ENCODE measurements at places on chromosomes 7 and 10.

DNA sequence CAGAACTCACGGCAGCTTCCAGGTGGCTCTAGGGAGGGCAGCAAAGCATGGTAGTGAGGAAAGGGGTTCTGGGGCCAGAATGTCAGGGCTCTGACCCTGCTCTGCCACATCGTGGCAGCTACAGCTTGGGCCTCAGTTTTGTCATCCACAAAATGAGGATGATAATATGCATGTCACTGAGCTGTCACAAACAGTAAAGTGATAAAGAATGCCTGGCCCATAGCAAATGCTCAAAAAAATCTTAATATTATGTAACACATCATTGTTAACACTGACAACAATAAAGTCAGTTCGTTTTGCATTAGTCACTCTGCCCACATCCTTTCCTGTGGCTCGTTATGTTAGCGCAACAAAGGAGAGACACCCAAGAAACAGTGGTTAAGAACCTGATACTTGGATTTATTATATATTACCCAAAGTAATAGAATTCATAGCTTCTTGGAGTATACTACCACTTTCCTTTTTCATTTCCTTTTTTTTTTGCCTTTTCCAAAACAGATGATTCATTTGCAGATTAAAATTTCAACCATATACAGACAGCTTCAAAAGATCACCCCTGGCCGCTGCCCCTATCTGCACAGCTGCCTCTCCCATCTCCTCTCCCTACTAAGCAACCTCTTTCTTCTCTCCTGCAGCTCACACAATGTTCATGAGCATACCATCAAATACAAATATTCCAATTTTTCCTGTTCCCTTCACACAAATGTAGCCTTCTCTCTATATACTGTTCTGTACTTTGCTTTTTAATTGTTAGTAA is 45.5 kb upstream of the DDC start:
- no peak for DNase-seq

- DNase-seq = no peak
These were observed 43.6 kb downstream of the NSUN6 start for GRCh38 chr10:18607503-18608378.

DNA sequence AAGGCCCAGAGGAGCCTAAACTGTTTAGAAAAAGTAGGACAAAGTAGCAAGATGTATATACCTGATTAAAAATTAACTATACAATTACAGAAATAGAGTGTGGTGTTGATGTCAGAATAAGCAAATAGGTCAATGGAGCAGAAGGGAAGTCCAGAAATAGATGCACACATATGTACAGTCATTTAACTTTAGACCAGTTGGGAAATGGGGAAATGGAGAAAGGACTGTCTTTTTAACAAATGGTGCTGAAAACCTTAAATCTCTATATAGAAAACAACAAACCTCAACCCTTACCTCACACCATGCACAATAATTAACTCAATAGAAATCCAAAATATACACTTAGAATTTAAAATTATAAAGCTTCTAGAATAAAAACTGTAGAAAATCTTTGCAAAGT is 72.2 kb downstream of the CH25H start:
- no peak for DNase-seq

- DNase-seq = peak; percentile 53
These were observed 102.4 kb downstream of the SEMA3A start for GRCh38 chr7:84092207-84092606.

DNA sequence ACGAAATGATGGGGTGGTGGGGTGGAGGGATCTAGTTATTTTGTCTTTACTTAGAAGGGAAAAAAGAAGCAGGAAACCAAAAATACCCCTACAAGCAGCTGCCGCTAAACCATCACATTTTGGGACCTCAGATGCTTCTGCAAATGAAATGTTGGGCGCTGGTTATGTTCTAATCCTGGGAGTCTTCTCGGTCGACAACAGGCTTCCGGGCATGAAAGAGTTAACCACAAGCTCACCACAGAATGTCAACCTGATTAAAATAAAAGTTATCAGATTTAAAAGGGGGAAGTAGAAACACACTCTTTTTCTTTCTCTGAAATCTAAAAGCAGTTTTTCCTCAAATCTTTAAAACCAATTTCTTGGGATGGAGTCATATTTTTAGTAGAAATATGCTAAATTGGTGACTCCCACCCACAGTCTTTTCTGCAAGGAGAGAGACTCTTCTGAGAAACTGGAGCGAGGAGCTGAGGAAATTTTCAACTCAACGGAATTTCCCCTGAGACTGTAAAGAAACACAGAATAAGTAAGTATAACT is 16.8 kb downstream of the IL2RA start:
- DNase-seq = no peak

- DNase-seq = no peak
These were observed 1.8 kb downstream of the GDI2 start for GRCh38 chr10:5811387-5811821.

DNA sequence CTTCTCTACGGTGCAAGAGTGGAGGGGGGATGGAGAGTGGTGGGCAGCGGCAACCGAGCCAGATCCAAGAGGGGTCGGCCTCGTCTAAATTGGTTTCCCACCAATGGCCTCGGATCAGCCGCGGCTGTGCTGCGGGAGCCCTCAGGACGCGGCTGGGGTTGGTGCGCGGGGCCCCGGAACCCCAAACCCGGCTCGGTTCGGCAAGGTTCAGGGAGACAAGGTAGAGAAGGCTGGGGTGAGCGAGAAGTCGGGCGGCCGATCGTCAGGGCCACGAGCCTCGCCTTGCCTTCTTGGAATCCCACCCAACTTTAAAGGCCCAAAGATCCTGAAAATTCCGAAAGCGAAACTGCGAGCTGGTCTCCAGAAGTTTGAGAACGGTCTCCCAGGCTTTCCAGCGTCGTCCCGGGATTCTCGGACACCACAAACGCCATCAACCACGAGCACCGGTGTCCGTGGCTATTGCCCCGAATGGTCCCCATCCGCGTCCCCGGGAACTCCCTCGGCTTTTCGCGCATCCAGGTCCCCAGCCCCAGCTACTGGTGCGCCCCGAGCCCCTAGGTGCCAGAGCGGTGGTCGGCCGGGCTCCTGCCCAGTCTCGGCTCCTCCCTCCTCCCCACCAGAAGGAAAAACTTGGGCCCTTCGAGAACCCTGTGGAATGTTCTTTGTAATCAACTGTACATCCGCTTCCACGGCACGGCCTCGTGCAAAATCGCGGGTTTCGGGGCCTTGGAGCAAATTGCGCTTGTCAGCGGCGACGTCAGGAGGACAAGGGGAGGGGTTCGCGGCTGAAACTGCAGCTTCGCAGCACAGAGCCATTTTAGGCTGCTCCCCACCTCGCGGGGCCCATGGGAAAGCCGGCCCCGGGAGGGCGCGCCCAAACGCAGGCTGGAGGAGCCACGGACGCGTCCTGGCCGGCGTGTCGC is 3.2 kb downstream of the SFMBT2 start:
- no peak for DNase-seq

GRCh38 chr10:34244756-34245484 is 570.2 kb downstream of the PARD3 start:
- DNase-seq = no peak

GRCh38 chr7:2803755-2804154 is 40.4 kb downstream of the GNA12 start:
- no peak for DNase-seq

DNA sequence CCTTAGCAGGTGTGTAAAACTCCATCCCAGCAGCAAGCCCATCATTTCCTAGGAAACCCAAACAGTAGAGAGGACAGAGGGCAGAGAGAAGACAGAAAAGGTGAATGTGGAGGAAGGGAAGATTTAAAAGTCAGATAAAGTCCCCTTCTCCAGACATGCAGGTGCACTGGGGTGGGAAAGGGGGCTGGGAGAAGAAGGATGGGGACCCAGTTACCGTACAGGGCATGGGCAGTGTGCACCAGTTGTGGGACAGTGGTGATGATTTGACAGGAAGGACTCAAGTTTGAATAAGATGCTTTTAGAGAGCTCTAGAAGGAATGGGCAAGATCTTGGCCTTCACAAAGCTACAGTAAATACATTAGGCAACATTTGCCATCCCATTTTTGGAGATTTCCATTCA is 110.7 kb upstream of the PLXNA4 start:
- no peak for DNase-seq

DNA sequence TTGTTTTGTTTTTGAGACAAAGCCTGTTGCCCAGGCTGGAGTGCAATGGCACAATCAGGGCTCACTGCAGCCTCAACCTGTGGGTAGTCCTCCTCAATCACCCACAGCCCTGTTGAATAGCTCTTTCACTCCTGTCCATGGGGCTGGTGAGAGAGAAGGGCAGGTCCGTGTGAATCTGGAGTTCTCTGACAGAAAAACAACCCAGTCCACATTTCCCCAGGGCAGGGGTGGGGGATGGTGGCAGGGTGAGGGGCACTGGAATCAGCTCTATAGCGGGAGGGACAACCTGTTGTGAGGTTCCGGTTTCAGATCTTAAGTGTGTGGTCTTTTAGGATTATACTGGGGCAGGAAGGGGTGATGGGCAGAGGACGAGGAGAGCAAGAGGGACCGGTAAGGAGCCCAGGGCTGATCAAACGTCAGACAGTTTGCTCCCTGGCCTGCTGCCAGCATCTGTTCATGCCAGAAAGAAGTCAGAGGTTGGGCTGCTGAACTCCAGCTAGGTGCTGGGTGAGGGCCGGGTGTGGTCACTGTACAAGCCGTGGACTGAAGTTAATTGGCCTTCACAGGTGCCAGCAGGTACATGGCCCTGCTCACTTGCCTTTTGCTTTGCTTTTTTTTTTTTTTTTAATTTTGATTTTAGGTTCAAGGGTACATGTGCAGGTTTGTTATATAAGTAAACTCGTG is 33.2 kb upstream of the MKRN1 start:
- no peak for DNase-seq

DNA sequence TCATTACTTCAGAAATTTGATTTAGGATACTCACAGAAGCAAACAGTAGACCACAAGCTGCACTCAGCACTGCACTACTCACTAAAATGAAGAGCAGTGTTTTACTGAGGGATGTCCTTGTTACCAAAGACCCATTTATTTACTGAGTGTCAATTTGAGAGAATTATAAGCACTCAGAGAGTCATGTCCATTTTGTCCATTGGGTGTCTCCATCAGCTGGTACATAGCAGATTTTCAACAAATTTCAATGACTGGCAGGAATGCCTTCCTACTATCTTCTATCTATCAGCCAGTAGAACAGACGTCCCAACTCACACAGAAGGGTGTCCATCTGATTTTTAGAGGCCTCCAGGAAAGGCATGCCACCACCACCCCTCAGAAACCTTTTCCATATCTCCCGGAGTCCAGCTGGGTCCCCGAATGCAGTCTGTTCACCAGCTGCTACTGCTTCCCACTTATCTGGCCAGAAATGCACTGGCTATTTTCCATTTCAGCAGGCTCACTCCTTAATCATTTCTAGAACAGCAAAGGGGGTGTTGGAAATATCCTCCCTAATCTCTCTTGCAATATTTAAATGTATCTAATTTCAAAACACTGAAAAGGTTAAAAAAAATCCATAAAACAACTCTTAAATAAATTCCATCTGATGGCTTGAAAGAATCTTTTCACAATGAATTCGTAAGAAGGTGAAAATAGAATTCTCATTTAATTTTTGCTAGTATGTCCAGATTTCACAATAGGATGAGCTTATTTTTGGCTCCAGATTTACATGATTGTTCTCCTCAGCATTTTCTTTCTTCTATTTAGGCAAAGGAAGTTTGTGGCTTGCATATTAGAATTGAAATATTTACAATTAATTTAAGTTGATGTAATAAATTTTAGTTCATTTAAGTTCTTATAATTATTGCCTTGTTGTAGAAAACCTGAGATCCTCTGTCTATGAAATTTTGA is 1164.0 kb upstream of the CELF2 start:
- no peak for DNase-seq

GRCh38 chr10:99328579-99329303 is 415 bp upstream of the CNNM1 start:
- DNase-seq = no peak

GRCh38 chr7:28953633-28954032 is 4.5 kb downstream of the TRIL start:
- DNase-seq = no peak

DNA sequence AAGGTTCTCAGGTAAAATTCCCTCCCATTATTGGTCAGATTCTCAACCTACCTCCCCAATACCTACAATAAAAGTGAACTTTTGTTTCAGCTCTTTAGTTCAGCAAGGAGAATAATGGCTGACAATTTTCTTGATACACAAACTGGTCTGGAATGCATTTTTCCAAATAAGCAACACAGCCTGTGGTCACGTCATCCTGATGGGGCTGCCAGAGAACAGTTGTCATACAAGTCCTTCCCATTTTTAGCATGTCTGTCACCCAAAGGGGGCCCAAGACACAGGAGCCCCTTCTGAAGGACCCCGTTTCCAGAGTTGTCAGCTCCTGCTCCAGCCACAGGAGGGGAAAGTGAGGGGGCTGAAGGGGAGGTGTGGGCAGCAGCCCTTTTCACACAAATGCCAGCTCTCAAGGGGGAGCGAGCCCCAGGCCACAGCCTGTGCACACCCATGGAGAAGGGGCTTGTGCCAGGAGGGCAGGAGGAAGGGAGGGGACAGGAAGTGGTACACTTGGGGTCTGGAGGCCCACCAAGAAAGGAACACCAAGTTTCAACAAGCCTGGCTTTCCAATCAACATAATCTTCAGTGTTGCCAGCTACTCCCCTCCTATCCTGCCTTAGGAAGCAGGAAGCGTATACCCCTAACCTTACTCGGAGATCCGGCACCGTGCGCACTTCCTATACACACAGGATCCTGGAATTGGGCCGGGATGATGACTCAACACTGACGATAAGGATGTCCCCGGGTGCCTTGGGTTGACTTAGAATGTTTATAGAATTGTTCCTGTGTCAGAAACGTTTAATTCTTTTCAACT is 43.4 kb upstream of the PDLIM1 start:
- no peak for DNase-seq

DNA sequence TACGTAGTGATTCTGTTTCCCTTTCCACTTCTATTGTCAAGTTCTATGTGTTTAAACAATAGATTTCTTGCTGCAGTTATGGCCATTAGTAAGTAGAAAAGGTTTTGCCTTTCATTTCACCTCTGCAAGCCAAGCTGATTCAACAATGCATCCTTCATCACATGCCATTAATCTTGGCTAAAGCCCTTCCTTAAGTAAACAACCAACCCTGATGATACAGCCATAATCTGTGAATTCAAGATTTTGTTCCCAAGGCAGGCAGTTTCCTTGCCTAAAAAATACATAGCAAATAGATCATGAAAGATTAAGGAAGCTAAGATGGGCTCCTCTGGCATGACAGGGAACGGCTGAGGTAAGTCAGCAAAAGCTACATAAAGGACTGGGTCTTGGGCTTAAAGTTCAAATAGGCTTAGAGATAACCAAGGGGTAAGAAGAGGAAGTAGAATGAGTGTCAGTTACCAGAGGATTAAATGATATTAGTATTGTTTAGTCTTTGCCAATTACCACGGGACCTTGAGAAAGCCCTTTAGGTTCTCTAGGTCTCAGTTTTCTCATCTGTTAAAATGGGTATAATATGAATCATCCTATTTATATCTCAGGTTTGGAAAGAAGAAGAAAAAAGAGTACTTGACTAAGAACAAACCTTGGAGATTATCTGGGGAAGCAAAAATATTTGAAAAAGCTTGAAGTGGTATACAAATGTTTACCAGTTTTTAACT is 35.9 kb upstream of the ANK3 start:
- no peak for DNase-seq

DNA sequence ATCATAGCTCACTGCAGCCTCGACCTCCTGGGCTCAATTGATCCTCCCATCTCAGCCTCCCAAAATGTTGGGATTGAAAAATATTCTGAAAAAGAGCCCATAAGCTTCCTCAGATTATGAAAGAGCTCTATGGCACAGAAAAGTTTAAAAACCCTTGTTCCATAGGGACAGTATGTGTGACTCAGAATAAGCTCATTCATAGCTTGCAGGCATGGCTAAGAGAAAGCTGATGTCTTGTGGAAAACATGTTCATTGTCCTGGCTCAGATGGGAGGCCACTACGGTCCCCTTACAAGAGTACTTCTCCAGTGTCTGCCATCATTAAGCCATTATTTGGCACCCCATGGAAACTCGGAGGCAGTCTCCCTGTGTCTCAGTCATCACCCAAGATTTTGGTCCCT is 64.0 kb downstream of the CCDC3 start:
- DNase-seq = no peak
